ENCODE measurements at places on chromosomes 12 and 14. TPM values are rescaled to one million over a fixed set of nuclear protein-coding genes. Genes with fewer than 3 reads are reported as not detected.

FAM186B gene
- polyA plus RNA-seq: 3.1 TPM

GRIP1 gene
- 26.9 TPM for polyA plus RNA-seq

COL2A1 gene
- polyA plus RNA-seq: 50.3 TPM

PKP2 gene
- 25.4 TPM for polyA plus RNA-seq

DNA sequence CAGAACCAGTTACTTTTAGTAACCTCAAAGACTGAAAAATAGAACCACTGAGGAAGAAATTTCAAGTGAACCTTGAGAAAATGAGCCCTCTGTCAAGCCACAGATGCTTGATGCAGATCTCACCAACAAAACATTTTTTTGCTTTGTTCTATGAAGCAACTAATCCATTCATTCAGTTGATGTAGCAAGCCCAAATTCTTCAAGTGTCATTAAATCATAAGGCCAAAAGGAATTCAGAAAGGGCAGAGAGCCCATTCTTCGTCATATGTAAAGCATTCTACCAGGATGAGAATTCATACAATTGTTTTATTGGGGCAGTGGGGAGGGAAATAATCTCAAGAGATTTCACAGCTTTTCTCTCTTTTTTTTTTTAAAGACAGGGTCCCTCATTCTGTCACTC is 218.0 kb upstream of the RGS6 start:
- no peak for DNase-seq

DNA sequence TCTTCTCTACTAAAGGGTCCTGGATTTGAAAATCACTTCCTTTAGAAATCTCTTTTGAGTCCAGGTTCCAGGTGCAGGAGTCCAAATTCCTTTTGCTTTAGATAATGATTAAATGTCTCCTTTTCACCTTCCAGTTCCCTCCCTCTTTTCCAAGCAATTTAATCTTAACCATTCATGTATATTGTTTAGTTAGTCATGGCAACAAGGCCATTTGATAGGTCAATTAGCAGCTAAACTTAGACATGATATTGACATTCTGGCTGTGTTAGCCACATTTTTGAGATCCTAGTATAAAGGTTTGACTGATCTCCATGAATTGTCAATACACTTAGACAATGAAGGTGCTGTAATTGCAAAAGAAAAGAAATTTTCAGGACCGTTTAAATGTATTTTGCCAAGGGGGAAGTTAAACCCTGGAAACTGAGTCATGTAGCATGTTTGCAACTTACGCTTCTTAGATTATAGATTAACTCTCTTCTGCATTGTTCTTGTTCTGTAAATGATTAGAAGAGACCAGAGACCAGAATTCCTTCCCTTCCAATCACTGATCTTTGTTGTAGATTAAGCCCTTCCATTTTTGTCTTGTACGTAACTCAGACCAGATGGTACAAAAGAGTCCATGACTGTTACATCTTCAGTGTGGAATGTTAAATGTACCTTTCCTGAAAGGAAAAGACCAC is 12.4 kb upstream of the C12orf75 start:
- peak; percentile 53 for DNase-seq

DNA sequence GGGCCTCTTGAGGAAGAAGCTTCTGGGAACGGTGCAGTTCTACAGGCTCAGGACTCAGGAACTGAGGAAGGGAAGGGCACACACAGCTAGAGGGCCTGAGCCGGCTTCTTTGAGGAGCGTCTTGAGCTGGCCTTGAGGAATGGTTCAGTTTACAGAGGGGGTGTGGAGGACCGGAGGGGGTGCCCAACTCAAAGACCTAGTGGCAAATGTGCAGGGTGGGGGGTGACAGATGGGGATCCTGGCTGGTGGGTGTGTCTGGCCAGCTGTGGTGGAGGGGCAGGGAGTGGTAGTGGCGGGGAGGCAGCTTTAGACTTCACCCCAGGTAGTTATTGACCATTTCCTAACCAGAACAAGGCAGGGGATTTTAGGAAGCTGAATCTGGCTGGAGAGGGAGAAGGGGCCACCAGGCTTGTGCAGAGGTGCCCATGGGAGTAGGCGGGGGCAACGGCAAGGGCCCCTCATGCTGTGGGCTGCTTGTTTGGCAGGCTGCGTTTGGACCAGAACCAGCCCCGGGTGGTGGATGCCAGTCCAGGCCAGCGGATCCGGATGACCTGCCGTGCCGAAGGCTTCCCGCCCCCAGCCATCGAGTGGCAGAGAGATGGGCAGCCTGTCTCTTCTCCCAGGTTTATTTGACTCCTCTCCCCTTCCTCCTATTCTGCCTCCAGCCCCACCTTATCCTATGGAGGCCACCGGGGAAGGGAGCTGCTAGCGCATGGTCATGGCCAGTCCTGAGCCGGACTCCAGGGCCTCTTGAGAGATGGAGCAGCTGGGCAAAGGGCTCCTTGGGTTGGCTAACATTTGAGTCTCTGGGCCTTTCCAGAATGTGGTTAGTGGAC is 27.8 kb downstream of the PAPLN start:
- DNase-seq: no peak

DNA sequence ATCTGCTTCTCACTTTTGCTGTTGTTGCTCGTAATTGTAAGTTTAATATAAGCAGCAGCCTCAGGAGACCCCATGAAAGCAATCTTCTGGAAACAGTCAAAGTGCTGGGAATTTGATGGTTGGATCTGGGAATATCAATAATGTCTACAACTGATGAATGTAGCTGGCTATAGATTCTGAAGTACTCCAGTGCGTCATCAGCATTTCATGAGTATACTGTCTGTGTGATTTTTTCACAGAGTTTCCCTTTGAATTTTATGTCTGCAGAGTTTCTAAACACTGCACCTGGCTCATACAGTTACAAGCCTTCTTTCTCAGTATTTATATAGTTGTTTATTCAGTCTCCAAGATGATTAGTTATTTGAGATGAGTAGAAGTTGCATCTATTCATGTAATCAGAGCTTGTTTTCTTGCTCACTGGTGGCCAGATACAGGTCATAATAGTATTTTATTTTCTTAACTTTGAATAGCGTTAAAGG is 222.3 kb downstream of the RAD51B start:
- no peak for DNase-seq

DNA sequence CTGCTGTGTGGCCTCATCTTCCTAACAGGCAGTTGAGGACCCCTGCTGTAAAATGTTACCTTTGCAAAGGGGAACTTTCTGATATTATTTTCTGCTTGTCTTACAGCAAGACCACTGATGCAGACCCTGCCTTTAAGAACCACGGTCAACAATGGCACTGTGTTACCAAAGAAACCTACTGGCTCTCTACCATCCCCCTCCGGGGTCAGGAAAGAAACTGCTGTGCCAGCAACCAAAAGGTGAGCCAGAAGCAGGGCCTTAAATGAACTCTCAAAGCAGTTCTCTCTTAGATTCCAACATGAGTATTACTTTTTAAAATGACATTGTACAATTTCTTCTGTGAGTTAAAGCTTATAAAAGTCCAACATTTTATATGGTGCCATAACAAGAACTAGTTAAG is 72.2 kb downstream of the EML1 start:
- no peak for DNase-seq

- no peak for DNase-seq
Observed at GRCh38 chr14:64971943-64972791, at the start of gene RAB15. Gene RAB15 (minus strand): TSS chr14:64972336. CDS start chr14:64972076, 260 bp downstream.

DNA sequence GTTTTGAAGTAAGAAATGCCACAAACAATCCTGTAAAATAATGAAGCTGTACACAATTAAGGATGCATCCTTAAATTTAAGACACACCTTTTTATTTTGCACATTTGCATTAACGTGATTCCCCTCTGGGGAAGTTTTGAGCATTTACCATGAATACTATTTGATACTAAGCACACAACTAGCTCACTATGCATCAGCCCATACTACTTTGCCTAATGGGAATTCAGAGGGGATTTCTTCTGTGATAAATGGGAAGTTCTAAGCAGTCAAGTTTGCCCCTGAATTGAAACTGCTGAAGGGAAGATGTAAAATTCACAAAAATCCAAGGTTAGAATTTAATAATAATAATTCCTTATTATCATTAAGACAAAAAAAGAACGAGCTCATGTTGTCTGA is 27.4 kb downstream of the SINHCAF start:
- DNase-seq: no peak

DNA sequence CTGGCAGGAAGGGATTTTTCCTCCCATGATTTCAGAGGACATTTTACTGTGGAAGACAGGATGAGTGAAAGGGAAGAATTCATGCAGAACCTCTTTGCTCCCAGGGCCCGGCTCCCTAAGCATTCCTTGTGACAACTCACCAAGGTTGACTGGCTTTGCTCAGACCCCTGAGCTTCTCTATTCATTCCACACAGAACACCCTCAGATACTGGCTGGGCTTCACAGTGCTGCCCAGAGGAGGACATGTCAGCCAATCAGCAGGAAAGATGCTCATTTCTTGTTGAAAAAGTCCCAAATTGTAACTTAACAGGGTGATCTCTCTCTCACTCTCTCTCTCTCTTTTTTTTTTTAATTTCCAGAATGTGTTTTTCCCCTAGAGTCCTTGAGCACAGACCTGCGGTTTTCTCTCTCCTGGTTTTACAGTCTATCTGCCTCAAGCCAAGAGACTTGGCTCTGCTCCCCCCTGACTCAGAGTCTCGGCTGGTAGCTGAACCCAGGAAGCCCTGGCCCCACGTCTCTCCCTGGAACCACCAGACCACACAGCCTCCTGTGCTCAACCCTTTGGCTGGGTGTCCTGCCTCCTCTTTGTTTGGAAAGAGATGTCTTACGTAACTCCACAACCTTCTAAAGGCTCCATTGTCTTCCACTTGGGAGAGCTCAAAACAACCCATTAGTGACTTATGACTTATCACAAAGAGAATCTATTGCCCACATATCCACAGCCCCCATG is 43.9 kb downstream of the SSPN start:
- no peak for DNase-seq

GRCh38 chr12:11650286-11651281 is 1.1 kb downstream of the ETV6 start:
- DNase-seq: no peak

- DNase-seq: no peak
Observed at GRCh38 chr12:98754095-98754494, 109.0 kb downstream of the APAF1 start.

All from left kidney (tissue), 8 donors.